ENCODE measurements at places on chromosomes 3 and 15.

DNA sequence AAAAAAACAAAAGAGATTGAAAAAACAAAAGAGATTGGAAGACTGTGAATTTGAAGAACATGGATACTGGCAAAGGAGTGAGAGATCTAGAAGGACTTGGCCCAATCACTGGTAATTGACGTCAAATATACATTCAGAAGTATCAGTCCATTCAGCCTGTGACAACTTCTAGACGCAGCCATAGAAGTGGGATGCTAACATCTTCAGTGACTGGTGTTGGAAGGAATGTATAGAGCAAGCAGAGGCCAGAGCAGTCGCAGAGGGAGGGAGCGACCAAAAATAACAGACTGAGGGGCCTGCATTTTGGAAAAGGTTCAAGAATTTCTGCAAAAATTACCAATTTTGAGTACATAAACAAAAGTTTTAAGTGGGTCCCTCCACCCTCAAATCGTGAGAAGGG is 473.3 kb downstream of the CADM2 start:
- DNase-seq, result no peak

DNA sequence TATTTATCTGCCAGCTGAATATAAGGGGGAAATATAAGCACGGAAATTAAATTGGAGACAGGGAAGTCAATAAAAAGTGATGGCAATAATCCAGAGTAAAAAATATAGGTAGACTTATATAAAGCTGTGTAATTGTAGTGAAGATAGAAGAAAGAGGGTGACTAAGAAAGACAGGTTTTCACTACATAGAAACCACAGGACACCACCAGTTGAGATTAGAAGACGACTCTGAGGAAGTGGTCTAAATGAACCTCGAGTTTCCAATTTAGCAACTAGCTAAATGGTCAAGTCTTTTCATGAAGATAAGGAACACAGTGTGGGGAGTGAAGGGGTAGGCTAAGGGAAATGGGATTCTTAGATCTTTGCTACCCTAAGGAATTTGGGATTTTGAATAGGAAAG is 188.8 kb upstream of the ARL6 start:
- DNase-seq, result no peak

DNA sequence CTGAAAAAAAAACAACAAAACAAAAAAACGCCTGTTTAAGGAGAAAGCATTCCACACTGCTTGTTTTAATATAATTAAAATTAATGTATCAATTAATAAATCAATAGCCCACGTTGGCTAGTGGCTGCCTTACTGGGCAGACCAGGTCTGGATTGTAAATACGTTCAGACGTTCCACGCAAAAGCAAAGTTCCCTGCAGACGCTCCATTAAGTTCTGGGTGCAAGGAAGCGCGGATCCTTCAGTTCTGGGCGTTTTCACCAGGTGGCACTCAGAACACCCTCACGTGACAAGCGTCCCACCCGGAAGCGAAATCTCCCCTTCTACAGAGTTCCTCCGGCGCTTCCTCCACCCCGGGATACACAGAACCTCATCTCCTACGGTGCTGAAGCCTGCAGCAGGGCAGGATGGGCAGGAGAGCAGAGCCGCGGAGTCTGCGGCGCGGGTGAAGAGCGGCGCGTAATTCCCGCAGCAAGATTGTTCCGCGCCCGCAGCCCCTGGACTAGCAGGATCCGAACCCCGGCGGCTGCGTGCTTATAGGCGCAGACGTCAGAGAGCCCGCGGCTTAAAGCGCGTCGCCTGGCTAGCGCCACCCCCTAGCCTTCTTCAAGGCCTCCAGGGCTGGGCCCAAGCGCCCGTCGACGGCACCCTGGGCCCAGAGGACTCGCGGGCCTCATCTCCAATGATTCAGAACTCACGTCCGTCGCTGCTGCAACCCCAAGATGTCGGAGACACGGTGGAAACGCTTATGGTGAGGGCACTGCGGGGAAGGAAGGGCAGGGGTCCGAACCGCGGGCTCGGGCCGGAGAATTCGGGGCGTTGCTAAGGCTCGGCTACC is at the start of gene SLC25A38:
Gene SLC25A38, plus strand, starts transcription at position 326 of the 836 bp plus-strand sequence. Its CDS starts 355 bp downstream, at position 681.
- DNase-seq, result no peak

DNA sequence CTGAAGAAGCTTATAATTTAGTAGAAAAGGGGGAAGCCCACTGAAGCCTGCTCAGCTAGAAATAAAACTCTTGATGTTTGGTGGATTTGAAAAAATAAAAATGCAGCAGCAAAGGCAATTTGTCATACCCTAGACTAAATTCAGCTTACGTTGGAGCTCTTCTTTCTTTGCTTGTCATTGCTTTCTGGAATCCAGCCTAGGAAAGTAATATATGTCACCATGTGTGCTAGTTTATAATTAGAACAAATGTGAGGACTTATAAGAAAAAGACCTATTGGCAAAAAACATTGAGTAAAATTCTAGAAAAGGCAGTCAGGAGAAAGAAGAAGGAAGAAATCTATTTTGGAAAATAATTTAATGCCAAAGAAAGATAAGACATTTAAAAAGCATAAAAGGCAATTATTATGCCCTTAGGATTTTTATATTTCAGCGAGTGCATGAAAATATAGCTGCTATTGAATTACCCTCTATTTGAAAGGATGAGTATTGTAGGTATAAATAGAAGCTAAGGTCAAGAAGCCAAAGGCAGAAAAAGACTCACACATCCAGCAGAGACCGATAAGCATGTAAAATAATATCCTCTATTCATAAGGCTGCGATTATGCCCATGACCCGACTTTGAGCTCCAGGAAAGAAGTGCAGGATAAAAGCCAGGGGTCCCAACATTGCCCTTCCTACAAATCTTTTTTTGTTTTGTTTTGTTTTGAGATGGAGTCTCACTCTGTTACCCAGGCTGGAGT is 10.6 kb upstream of the BTBD1 start:
- no peak for DNase-seq

DNA sequence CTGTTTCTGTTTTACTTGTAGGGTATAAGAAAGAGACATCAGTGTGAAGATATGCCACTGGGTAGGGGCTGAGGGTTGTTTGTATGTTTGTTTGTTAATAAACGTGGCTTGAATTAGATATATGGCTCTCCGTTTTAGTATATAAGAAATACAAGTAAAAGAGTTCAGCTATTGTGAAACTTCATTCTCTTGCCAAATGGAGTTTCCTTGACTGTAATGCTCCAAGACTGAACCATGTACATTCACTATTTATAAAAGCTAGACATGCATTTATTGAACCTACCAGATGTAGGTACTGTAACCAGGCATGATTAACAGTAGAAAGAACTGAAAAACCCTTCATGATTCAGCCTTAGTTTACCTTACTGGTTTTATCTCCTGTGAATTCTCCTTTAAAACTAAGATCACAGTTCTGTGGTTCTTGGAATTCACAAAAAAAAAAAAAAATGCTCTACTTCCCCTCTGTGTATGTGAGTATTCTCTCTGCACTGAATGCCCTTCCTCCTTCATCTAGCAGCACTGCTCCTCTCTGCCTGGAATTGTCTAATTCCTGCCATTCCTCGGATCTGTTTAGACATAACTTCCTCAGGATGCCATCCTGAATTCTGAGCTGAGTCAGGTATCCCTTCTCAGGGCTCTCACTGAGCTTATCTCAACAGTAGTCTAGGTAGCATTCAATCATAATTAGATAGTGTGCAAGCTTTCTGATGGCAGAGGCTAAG is 504.4 kb downstream of the FHIT start:
- DNase-seq, result no peak

DNA sequence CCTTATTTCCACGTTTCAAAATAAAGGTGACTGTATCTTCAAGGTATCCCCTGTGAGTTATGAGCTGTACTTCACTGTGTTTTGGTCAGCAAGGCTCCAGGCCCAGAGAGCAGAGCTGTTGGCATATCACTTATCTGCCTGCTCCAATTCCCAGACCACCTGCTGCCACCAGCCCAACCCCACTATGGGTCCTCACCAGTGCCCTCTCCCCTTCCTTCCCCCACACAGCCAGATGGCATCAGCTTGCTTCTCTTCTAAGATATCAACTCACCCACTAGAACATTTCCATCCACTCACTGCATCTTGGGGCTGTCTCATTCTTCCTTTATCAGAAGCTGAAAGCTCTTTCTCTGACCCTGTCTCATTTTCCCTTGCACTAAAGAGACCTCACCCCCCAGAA is 136.9 kb upstream of the EIF1B start:
- DNase-seq, result no peak

DNA sequence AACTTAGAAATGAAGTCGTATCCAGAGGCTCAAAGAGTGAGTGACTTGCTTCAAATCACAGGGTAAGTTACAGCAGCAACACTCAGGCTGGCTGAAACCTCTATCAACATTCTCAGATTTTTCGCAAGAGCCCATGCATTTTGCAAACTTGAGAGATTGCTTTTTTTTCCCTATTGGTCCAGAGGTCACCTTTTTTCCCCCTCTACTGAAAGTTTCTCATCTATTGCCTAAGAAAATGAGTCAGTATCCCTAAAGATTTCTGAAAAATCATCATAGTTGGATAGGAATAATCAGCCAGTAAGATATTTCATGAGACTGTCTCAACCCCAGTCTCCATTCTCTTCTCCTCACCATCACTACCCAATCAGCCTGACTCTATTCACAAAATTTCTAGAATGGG is 410.6 kb downstream of the FOXP1 start:
- DNase-seq, result no peak

GRCh38 chr3:25212736-25213135 is 215.3 kb upstream of the RARB start:
- no peak for DNase-seq

DNA sequence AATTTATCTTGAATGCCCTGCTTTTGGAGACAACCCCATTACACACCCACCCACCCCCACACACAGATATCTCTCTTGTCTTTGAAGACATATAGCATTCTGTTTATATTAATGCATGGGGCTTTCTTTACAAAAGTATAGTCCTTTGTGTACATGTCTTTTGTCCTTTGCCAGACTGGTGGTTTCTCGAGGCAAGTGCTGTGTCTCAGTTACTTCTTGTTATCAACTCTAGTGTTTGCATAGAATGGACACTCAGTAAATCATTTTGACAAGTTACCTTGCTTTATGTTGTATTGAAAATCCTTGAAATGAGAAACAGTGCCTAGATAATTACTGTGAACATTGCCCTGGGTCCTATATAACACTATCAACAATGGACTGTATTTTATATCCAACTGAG is 33.9 kb downstream of the KBTBD8 start:
- DNase-seq, result no peak

GRCh38 chr15:49290191-49290590 is 120.1 kb downstream of the GALK2 start:
- DNase-seq, result no peak

- DNase-seq, result no peak
These were observed 28.2 kb downstream of the DAG1 start for GRCh38 chr3:49498239-49498638.

DNA sequence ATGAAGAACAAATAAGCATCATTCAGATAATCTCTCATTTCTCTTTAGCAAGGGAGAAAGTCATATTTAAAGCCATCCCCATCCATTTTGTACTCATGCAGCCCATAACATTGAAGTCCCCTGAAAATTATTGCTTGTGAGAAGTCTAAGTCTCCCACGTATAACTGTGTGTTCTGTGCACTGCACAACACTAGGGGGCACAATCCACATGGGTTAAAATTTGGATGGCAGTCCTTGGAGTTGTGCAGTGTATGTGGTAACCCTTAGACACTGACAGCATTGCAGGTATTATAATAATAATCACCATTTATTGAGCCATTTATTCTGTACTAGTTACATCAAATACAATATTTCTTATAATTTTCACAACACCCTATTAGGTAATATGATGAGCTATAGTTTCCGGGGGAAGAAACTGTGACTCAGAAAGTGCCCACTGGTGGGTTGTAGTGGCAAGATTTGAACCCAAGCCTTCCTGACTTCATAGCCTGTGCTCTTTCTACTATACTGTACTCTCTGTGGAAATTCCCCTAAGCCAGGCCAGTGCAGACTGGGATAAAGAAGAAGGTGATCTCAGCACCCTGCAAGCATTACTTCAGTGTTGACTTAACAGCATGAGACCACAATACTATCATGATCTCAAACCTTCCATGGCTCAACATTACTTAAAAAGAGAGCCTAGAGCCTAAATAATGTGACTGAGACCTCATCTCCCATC is 15.7 kb downstream of the KCNAB1 start:
- no peak for DNase-seq

- DNase-seq, result no peak
These were observed 159.2 kb downstream of the ZPLD1 start for GRCh38 chr3:102593812-102594602.

- DNase-seq, result no peak
These were observed 72.6 kb upstream of the DPH6 start for GRCh38 chr15:35618260-35619188.

DNA sequence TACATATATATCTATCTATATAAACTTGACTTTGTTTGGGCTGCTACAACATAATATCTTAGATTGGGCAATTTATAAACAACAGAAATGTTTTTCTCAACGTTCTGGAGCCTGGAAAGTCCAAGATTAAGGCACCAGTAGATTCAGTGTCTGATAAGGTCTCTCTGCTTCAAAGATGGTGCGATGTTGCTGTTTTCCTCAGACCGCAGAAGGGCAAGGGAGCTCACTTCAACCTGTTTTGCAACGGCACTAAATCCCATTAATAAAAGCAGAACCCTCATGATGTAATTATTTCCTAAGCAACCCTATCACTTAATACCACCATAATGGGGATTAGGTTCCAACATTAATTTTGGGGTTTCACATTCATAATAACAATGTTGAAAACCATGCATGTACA is 1134.8 kb downstream of the NSUN3 start:
- no peak for DNase-seq

- no peak for DNase-seq
These were observed 99.0 kb downstream of the ST8SIA2 start for GRCh38 chr15:92492551-92493115.

DNA sequence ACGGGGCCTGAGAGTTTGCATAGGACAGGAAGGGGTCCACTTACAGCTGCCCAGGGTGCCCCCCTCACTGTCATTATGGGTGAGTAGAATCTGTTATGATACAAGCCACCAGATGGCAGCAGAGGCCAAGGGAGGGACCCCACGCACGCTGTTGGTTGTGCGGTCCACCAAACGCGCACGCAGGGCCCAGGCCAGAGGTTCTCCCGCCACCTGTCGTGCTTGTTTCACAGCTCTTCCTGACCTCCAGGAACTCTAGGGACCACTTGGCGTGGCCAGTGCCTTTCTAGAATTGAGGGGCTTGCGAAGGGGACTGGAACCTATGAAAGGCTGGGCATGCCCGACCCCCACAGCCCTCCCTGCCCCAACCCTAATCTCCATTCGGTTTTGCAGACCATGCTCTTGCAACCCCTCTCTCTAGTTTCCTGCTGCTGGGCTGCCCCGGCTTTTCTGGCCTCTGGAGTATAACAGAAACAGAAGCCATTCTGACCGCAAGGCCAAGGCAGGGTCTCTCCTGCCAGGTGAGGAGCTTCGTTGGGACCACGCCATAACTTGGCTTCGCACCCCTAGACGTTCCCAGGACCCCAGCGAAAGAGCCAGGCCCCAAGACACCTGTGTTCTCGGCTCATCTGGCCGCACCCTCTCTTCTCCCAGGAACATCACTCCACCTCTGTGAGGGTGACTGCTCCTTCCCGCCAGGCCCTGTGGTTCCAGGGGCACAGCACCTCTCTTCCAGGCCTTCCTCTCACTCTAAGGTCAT is 46.0 kb downstream of the ALDH1L1 start:
- DNase-seq, result peak; percentile 16

- DNase-seq, result no peak
These were observed 193.4 kb upstream of the SEMA6D start for GRCh38 chr15:47523681-47524475.

Measured in nucleus accumbens (tissue), 56 donors.